ENCODE measurements at places on chromosomes 7 and 10. TPM values are rescaled to one million over a fixed set of nuclear protein-coding genes. Genes with fewer than 3 reads are reported as not detected.

DNA sequence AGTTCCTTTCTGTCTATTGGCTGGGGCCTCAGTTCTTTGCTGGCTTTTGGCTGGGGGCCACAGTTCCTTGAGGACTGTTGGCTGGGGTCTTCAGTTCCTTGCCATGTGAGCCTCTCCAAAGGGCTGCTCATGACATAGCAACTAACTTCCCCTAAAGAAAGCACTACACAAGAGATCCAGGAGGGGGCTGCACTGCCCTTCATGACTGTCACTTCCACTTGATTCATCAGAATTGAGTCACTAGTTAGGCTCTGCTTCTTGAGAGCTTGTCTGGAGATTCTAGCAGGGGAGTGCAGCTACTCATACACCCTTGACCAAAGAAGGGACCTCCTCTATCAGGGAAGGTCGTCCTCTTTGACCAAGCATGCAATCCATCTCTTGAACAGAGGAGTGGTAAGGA, 38.0 kb upstream of the MKX start:
- no peaks in the 10 kb centered on the region for H3K36me3 ChIP-seq
- DNase-seq, result peak; percentile 18
- H3K4me3 ChIP-seq, result no peak overlapping the region
- no peak overlapping the region for H3K27ac ChIP-seq

GRCh38 chr10:78758176-78758575, 310.6 kb upstream of the ZMIZ1 start:
- H3K27me3 ChIP-seq, result peaks cover 15% of the 10 kb centered on the region
- no peak for DNase-seq
- H3K4me1 ChIP-seq, result peaks cover 3% of the 10 kb centered on the region

DNA sequence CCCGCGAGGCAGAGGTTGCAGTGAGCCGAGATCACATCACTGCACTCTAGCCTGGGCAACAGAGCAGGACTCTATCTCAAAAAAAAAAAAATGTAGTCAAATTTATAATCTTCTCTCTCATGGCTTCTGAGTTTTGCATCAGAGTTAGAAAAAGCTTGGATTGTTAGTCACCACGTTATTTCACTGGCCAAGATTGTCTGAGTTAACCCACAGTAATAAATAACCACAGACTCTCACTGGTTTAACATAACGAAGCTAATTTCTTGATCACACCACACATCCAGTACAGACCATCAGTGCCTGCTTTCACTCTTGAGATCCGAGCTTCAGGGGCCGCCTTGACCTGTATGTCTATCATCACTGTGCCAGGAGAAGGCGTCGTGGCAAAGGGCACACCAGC, 116.8 kb upstream of the JCAD start:
- H3K36me3 ChIP-seq, result no peaks in the 10 kb centered on the region
- H3K4me3 ChIP-seq, result no peak overlapping the region
- H3K4me1 ChIP-seq, result no peaks in the 10 kb centered on the region
- no peak overlapping the region for H3K27ac ChIP-seq
- DNase-seq, result no peak
- H3K27me3 ChIP-seq, result peaks cover 12% of the 10 kb centered on the region

DNA sequence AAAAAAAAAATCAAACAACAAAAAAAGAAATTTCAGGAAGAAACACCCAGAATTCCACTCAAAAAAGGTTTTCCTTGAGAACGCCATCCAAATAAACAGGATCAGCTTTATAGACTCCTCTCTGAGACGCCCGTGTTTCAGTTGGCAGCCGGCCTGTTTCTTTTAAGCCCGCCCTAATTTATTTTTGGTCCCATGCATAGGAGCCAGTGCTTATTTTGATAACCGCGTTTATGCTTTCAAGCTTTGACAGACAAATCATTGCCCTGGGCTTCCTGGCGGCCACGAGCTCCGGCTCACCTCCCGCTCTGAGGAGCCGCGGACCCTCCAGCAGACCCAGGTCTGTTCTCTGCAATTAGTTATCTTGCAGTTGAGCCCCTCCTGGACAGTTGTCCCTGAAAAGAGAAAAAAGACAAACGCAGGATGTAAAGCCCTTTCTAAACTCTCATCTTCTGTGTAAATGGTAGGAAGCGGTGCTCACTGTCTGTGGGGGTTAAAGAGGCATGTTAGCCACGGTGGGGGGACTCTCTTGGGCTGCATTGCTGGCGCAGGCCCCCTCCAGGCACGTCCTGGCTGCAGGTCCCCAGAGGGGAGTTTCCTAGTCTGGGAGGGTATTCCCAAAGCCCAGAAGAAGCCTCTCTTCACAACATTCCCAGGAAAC, 22.2 kb upstream of the UNCX start:
- H3K36me3 ChIP-seq, result no peaks in the 10 kb centered on the region
- no peaks in the 10 kb centered on the region for H3K4me1 ChIP-seq
- H3K27me3 ChIP-seq, result peaks cover 45% of the 10 kb centered on the region
- H3K4me3 ChIP-seq, result no peak overlapping the region
- H3K27ac ChIP-seq, result no peak overlapping the region

DNA sequence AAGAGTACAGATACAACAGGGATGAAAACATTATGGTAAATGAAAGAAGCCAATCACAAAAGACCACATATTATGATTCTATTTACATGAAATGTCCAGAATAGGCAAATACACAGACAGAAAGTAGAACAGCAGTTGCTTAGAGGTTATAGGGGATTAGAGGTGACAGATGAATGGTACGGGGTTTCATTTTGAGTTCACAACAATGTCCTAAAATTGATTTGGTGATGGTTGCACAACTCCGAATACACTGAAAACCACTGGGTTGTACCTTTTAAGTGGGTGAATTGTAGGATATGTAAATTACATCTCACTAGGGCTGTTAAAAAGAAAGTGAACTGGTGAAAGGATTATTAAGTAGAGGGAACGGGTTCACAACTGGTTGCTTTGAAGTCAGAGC, 76.3 kb upstream of the MRLN start:
- H3K27ac ChIP-seq, result no peak overlapping the region
- peaks cover 53% of the 10 kb centered on the region for H3K36me3 ChIP-seq
- H3K4me1 ChIP-seq, result peaks cover 30% of the 10 kb centered on the region
- no peaks in the 10 kb centered on the region for H3K27me3 ChIP-seq
- DNase-seq, result no peak

- no peak for DNase-seq
- H3K27ac ChIP-seq, result no peak overlapping the region
- no peaks in the 10 kb centered on the region for H3K4me1 ChIP-seq
- H3K36me3 ChIP-seq, result no peaks in the 10 kb centered on the region
- peaks cover 18% of the 10 kb centered on the region for H3K27me3 ChIP-seq
- H3K4me3 ChIP-seq, result no peak overlapping the region
Observed at GRCh38 chr10:44393834-44394547, 9.1 kb upstream of the CXCL12 start.

The HYAL4 gene
- not detected for total RNA-seq

DNA sequence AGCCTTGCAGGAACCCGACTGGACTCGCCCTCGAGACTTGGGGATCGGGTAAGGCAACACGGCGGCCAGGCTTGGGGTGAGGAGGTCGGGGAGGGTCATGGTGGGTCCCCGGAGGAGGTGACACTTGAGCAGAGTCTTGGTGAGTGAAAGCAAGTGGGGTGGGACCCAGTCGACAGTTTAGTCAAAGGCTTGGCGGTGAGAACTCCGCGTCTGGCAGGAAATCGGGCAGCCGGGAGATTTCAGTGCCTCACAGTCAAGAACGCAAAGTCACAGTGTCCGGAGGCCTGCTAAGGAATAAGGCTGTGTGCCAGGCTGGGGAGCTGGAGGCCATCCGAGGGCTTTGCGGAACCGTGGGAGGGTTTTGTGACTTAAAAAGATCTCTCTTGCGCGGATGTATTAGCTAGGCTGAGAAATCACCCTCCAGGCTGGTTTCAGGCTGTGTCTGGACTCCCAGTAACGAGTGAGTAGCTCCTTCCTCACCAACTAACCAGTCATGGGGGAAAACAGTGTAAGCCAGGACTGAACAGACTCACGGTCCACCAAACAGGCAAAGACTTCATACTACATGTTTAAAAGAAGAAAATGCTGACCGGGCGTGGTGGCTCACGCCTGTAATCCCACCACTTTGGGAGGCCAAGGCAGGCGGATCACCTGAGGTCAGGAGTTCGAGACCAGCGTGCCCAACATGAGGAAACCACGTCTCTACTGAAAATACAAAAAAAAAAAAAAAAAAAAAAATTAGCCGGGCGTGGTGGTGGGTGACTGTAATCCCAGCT, 613 bp downstream of the AP5Z1 start:
- no peaks in the 10 kb centered on the region for H3K27me3 ChIP-seq
- peak; percentile 37 for DNase-seq
- H3K4me3 ChIP-seq, result peak overlapping the region; percentile 99
- H3K4me1 ChIP-seq, result peaks cover 32% of the 10 kb centered on the region
- peaks cover 19% of the 10 kb centered on the region for H3K36me3 ChIP-seq

The BLNK gene
- 1.3 TPM for total RNA-seq

The MUC12 gene
- total RNA-seq, result 0.66 TPM

The TLX1 gene
- total RNA-seq, result not detected

DNA sequence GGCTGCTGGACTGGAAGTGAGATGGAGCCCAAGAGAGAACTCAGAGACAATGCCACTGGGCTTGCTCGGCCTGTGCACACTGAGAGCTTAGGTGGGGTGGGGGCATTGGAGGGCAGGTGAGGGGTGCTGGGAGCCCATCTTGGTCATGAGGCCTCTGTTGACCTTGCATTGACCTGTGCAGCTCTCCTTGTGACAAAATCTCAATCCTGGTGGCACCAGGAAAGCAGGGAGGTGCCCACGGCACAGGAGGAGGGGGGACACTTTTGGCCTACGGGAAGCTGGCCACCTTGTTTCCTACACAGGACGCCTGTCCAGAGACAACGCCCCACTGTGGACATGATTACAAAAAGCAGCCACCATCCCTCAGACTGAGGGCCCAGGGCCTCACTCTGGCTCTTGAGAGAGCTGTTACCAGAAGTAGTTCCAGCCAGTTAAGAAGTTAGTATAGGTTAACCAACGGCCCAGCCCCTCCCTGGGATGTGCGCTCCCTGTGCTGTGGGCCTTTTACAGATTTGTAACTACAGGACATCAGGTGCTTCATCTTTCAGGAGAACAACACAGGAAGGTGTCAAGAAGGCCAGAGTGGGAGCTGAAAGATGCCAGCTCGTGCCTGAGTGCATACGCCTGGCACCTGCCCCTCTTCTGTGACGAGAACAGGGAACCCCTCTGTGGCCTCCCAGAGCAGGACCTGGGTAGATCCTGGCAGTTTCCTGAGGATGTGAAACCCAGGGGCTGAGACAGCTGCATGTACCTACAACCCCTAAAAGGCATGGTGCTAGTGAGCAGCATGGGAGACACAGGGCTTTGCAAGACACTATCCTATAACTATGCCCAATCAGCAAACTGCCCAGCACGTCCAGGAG, 10.3 kb downstream of the PKD1L1 start:
- peak overlapping the region; percentile 2 for H3K27ac ChIP-seq
- no peaks in the 10 kb centered on the region for H3K27me3 ChIP-seq
- DNase-seq, result no peak

DNA sequence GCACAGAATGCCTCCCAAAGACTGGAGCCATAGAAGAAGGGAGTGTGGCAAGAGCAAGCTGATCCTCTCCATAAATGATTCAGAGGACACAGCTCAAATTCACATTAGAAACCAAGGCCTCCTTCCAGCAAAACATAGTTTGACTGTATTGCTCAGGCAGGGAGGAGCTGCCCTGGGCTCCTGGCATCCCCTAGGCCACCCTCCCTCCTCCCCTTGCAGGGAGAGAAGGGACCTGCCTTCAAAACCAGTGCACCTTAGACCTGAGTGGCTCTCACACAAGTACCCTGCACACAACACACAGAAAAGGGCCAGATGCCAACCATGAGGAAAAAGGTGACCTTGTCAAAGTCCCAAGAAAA, 64.7 kb downstream of the CREB3L2 start:
- H3K4me1 ChIP-seq, result peaks cover 35% of the 10 kb centered on the region
- H3K36me3 ChIP-seq, result peaks cover 13% of the 10 kb centered on the region
- no peak overlapping the region for H3K4me3 ChIP-seq
- no peak overlapping the region for H3K27ac ChIP-seq
- no peaks in the 10 kb centered on the region for H3K27me3 ChIP-seq

DNA sequence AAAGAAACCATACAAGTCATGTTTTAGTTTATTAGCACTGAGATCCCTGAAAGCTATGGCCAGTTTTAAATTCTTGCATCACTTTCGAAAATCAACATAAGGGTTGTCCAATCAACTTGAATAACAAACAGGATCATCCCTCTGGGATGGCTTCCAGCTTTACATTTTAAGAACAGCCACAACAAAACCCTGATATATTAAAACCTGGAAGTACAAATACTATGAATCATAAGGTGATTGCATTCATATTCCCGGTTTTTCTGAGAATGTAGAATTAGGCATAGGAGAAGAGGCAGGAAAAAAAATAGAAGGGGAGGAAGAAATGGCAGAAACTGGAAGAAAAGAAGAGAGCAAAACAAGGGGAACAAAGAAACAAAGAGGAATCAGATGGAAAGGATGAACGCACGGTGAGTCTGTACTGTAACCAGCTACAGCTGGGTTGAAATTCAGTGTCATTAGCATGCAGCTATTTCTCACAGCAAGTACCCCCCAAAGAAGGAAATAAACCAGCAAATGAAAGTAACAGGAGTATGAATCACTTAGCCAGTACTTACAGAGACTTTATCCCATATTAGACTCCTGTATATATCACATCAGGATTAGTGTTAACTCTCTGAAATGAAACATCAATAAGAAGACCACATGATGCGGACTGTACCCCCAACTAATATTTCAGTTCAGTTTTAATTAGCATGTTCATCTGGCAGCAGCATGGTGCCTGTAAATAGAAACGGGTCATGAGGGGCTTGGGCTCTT, 301.3 kb downstream of the RNLS start:
- H3K4me3 ChIP-seq, result no peak overlapping the region
- peaks cover 39% of the 10 kb centered on the region for H3K4me1 ChIP-seq
- no peak for DNase-seq

The GPR85 gene
- total RNA-seq, result 0.16 TPM

DNA sequence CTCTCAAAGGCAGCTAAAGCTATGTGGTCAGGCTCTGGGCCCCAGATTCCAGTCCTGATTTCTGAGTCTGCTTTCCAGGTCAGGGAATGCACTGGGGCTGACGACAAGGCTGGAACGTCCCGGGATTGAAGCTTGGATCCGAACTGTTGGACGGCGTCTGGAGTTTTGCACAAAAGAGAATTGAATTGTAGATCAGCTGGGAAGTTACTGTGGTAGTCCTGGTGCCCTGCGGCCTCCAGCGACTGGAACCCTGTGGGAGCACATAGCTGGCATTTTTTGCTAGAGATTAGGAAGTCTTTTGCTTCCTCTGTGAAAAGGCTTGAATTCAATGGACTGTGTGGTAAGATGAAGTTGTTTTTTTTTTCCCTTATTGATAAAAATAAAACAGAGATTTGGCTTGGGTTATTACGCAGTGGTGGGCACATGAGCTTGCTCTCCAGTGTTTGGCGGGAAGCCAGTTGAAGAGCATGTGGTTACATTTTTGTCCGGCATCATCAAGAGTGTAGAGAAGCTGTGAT, at the start of gene HK1:
TSS of gene HK1 (plus strand) at position 51 of the 518 bp plus-strand sequence.
- H3K27ac ChIP-seq, result no peak within 1 kb of the TSS
- H3K36me3 ChIP-seq, result no peaks in the 10 kb centered on the region
- no peaks in the 10 kb centered on the region for H3K4me1 ChIP-seq
- H3K4me3 ChIP-seq, result no peak within 1 kb of the TSS

- no peak for DNase-seq
- peaks cover 82% of the 10 kb centered on the region for H3K36me3 ChIP-seq
- no peaks in the 10 kb centered on the region for H3K4me1 ChIP-seq
Observed at GRCh38 chr7:36949711-36950600, 225.7 kb upstream of the AOAH start.

GRCh38 chr10:117631276-117632145, 89.0 kb downstream of the EMX2 start:
- H3K4me1 ChIP-seq, result no peaks in the 10 kb centered on the region
- H3K27ac ChIP-seq, result no peak overlapping the region
- H3K27me3 ChIP-seq, result peaks cover 13% of the 10 kb centered on the region
- DNase-seq, result no peak
- H3K4me3 ChIP-seq, result no peak overlapping the region

The CLDN15 gene
- 12.8 TPM for total RNA-seq

- H3K27me3 ChIP-seq, result peaks cover 74% of the 10 kb centered on the region
- H3K36me3 ChIP-seq, result peaks cover 3% of the 10 kb centered on the region
- no peak overlapping the region for H3K27ac ChIP-seq
- peak; percentile 56 for DNase-seq
- H3K4me3 ChIP-seq, result no peak overlapping the region
- H3K4me1 ChIP-seq, result peaks cover 29% of the 10 kb centered on the region
Observed at GRCh38 chr10:110641256-110641655, 2.9 kb upstream of the RBM20 start.
